ENCODE measurements at places on chromosomes 11 and 22.

- no peak for DNase-seq
Measured at GRCh38 chr11:104918113-104918824, 20.0 kb upstream of the CASP12 start.

- DNase-seq: no peak
Measured at GRCh38 chr11:131465746-131466145, 95.3 kb downstream of the NTM start.

- DNase-seq: no peak
Measured at GRCh38 chr11:62647609-62648005, 1.2 kb upstream of the GANAB start.

GRCh38 chr11:96337541-96338431, 5.2 kb downstream of the MAML2 start:
- no peak for DNase-seq

- DNase-seq: no peak
Measured at GRCh38 chr11:33987975-33988580, 63.5 kb upstream of the CAPRIN1 start.

- no peak for DNase-seq
Measured at GRCh38 chr22:30017375-30018223, 62.7 kb upstream of the HORMAD2 start.

DNA sequence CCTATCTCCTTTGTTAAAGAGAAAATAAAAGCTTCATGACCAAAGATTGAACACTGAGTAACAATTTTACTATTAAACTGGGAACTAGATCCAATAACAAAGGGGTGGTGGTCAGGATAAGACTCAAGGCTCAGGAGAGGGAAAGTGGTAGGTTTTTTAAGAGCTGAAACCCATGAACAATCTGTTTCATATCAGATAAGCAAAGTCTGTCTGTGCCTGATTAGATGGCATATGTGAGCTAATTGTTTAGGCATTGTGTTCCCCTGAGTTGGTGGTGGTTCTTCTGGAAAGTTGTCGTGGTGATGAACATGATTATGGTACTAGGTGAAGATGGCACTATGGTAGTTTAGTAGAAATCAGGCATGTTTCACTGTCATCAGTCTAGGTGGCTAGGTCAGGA, 24.4 kb downstream of the USP47 start:
- DNase-seq: no peak

DNA sequence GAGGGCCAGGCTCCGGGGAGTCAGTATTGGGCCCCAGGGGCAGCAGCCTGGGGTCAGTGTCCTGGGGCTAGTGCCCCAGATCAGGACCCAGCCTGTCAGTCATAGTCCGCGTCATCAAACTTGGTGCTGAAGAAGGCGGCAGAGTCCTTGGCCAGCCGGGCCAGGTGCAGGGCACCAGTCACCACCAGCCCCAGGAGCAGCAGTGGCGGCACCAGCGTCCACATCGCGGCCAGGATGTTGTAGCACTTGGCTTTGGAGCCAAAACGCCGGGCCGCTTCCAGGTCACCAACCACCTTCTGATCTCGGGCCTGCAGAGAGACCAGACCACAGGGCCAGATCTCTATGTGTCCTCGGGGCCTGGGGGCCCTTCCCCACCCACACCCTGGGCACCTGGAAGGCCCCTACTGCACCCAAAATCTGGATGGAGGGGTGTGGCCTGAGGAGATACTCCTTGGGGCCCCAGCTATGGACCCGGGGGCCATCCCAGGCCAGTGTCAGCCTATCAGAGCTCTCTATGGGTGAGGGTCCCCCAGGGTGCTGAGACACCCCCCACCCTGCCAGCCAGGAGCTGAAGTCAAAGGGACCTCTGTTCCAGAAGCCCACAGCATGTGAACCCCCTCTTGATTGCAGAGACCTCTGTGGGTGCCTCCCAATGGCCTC, 790 bp downstream of the IFITM5 start:
- DNase-seq: no peak

GRCh38 chr22:49930596-49931412, 12.4 kb downstream of the CRELD2 start:
- no peak for DNase-seq

DNA sequence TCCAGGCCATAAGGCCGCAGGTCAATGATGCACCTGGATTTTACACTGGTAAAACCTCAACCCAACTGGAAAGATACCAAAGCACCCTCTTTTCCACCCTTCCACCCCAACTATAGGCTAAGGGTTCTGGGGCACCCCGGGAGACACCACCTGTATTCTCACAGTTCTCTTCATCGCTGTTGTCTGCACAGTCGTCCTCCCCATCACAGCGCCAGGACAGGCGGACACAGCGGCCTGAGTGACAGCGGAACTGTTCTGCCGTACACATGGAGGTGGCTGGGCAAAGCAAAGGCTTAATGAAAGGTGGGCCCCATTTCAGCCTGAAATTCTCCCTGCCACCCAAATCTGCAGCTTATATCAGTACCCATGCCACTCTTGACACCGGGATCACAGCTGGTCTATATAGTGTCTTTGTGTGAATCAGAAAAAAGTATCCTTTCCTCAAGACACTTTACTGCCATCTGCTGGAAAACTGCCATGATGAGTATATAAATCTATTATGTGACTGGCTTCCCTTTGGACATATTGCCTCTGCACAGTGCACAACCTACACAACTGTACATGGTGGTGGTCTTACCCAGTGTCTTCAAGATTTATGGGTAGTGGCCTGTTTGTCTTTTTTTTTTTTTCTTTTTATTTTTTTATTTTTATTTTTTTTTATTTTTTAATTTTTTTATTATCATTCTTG, 21.5 kb downstream of the LRP4 start:
- no peak for DNase-seq

DNA sequence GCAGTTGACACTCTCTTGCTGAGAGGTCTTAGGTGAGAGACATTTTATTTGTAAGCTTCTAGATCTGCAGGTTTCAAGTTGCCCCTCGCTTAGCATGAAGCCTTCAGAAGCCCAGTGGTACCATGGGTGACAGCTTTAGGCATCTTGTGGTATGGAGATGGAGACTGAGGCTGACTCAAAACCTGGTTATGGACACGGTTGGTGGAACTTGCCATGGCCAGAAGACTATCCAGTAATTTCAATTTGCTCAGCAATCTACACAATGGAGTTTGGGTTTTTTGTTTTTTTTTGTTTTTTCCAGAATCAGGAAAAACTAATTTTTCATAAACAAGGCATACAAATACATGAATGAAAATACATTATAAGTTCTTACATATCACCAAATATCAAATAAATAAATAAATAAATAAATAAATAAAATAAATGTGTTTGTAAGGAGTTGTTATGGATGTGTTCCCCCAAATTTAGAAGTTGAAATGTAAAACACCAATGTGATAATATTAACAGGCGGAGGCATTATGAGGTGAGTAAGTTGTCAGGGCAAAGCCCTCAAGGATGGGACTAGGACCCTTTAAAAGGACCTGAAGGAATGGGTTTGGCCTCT, 22.6 kb downstream of the ETS1 start:
- DNase-seq: no peak

DNA sequence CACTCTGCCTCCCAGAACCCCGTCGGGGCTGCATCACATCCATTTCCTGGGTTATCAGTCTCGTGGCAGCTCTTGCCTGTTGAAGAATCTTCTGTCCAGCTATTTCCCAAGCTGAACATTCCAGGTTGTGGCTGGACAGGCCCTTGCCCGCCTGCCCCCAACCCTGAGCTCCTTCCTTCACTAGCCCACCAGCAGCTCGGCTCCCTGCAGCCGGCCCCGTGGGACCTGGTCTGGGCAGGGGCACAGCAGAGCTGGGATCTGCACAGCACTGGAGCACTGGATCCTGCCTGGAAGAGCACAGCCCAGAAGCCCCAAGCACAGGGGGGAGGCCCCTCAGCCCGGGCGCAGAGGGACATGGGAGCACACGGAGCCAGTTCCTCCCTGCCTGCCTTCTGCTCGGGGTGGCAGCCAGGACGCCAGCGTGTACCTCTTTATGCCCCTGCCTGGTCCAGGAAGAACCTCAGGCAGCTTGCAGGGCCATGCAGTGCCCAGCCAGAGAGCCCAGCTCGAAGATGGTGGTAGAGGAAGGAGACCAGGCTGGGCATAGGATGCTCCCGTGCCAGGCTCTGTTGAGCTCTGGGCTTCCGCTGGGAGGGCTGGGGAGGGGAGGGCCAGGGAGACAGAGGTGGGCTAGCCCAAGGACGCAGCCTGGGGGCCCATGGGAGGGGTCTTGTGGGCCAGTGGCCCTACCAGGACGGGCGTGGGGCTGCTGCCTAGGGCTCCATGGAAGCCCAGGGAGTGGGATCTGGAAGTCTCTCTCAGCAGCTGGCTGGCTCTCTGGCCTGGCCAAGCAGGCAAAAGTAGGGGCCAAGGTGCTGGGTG, 16.6 kb upstream of the GNB1L start:
- no peak for DNase-seq
